Kidney epithelial cell (primary cell): ENCODE measurements at places on chromosomes 5 and 9. TPM values are rescaled to one million over a fixed set of nuclear protein-coding genes. Genes with fewer than 3 reads are reported as not detected.

The SPATA6L gene
- 1.3 and 2.5 TPM in 2 replicates for total RNA-seq

- no peak for DNase-seq
Observed at GRCh38 chr5:135448071-135448739, 1.1 kb upstream of the DCANP1 start.

DNA sequence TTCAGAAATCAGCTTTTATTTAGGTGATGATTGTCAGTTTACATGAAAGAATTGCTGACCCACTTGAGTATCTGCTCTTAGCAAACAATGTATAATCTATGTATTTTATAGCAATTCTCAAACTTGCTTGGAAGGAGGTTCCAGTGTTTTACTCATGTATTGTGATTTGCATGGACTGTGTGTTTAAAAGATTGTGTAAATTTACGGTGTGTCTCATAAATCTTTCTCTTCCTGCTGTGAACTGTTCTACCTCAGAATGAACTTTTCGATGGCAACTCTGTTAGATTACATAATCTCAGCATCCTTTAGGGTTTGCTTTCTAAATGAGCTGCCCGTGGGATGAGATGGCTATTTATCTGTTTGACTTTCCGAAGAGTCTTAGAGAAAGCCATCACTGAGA is 122.5 kb downstream of the MEF2C start:
- no peak for DNase-seq

DNA sequence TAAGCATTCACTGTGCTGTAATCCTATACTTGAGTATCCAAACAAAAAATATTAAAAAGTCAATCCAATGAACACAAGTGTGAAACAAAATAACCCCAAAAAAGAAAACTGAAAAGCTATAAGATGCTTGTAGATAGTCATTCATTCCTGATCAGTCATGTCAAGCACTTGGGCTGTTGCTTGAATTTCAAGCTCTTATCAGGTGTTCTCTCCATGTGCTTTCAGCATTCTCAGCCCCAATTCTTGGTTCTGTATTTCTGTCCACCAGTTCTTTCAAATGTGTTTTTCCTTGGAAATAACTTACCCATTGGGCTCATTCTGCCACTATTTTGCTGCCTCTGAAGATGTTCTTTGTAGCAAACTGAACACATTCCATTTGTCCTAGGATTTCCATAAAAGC is 4.7 kb downstream of the ZFAND5 start:
- DNase-seq, result no peak

GRCh38 chr9:127455324-127455992 is 4.1 kb downstream of the LRSAM1 start:
- no peak for DNase-seq

- peak; percentile 65 for DNase-seq
Observed at GRCh38 chr5:159975462-159976019, 33.4 kb upstream of the TTC1 start.
